ENCODE measurements at places on chromosomes 11 and 22.

GRCh38 chr11:17275400-17276235 lies 921 bp upstream of the NUCB2 start:
- DNase-seq = peak; percentile 13

DNA sequence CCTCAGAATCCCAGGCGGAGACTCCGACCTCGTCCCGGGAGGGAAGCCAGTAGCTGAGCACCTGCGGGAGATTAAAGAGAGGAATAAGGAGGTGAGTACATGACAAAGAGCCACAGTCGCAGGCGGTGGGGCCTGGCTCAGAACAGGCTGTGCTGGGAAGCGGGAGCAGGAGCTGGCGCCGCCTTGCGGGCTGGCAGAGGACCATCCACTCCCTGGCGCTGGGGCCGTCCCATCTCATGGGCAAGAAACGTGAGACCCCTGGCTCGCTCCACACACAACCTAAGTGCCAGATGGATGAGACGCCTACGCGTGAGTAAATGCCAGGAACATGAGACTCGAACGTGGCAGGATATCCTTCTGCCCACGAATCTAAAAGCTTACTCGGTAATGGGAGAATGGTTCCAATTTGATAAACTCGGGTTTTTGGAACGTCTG lies 6.3 kb downstream of the CEND1 start:
- DNase-seq = no peak

- DNase-seq = no peak
These were observed 8.8 kb upstream of the PLA2G3 start for GRCh38 chr22:31148953-31149627.

GRCh38 chr11:78822931-78823423 lies 248.3 kb upstream of the NARS2 start:
- no peak for DNase-seq

- no peak for DNase-seq
These were observed 8.5 kb downstream of the RNH1 start for GRCh38 chr11:498297-499181.

DNA sequence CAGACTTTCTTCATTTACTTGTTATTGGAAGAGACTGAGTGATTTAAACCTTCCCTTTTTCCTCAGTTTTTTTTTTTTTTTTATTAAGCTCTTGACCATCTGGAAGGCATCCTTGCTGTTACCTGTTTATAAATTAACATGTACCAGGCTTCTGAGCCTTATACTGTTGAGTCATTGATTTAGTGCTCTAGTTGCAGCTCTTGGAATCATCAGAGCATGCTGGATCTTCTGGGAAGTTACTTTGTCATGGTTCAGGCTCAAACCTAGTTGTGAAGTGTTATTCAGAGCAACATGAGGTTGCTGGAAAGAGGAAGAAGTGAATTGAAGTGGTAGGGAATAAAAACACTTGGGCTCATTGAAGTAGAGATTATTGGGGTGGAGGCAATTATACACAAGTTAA lies 6.3 kb downstream of the ZDHHC5 start:
- no peak for DNase-seq

- no peak for DNase-seq
These were observed 29.5 kb downstream of the DKK3 start for GRCh38 chr11:11978792-11979487.

DNA sequence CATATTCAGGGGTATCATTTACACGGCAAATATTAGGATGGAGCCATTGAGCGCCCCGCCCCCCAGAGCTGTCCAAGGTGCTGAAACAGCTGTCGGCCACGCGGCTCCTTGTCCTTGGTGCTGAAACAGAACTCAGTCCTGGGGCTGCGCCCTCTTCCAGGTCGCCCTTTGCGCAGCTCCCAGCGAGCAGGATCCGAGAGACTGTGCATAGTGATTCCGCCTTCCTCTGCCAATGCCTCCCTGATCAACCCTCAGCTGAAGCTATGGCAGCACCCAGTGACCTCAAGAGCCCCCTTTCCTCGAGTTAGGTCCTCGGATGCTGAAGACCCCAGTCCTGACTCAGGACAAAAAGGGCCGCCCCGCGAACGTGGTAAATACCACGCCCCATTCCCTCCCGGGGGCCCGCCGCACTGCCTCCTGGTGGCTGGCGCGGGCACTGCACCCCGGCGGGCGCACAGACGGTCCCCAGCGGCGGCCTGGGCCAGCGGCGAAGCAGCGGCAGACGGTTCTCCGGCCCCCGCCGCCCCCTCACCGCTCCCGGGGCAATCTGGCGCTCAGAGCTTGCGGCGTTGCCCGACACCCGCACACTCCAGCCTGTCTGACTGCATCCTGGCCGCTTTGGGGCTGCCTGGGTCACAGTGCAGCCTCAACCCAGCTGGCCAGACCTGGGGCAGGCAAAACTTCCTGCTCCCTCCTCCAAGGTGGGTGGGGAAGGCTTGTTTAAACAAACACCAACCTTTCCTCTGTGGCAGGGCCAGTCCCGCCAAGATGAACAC lies 13.4 kb downstream of the SYT7 start:
- peak; percentile 88 for DNase-seq

- no peak for DNase-seq
These were observed 15.1 kb downstream of the POU2AF1 start for GRCh38 chr11:111363985-111364384.

DNA sequence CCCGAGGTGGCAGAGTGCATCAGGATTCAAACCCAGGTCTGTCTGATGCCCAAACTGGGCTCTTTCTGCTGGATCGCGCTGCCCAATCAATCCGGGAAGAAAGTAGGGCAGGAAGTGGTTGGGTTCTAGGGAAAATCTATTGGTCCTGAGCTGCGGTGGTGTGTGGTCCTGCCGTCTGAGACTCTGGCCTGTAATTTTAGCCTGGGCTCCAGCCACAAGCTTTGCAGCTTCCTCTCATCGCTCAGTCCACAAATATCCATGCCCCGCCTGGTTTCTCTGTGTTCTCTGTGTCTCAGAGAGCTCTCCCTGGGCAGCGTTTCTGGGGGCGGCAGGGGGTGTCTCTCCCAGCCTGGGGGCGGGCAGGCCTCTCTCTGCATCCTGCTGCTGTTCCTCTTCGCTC lies 18.7 kb downstream of the CACNG2 start:
- DNase-seq = no peak

- no peak for DNase-seq
These were observed 92.3 kb upstream of the CD44 start for GRCh38 chr11:35046681-35047080.

DNA sequence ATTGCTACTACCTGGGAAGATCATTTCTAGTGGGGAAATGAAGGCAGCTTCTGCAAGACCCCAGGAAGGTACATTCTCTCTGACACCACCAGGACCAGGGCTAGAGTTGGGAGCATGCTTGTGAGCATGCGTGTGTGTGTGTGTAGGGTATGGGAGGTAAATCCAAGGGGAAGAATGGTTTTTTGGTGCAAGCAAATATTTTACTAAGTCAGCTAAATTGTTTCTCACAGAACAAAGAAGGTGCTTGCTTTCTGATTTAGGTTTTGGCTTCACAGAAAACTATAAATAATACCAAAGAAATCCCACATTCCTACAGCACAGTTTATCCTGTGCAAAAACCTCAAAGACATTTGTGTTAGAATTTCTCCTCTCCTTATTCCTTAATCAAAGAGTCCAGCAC lies 344.0 kb upstream of the CCDC90B start:
- no peak for DNase-seq

DNA sequence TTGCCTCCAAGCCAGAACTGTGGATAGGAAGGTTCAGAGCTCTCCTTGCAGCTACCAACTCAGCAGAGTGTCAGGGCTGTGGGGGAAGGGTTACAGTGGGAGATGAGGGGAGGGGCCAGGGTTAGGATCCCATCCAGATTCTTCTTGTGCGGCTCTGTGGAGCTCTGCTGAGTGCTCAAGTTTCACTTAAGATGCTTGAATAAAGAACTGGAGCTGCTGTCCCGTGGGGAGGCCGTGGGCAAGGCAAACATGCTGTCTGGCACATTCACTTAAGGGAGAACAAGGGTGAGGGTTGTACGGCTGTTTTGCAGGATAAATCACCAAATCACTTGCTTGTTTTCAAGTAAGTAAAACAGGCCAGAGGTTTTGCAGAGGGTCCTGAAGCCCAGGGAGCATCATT lies 197.1 kb downstream of the FAM76B start:
- no peak for DNase-seq

- no peak for DNase-seq
These were observed 35.7 kb upstream of the ELF5 start for GRCh38 chr11:34549271-34549670.

DNA sequence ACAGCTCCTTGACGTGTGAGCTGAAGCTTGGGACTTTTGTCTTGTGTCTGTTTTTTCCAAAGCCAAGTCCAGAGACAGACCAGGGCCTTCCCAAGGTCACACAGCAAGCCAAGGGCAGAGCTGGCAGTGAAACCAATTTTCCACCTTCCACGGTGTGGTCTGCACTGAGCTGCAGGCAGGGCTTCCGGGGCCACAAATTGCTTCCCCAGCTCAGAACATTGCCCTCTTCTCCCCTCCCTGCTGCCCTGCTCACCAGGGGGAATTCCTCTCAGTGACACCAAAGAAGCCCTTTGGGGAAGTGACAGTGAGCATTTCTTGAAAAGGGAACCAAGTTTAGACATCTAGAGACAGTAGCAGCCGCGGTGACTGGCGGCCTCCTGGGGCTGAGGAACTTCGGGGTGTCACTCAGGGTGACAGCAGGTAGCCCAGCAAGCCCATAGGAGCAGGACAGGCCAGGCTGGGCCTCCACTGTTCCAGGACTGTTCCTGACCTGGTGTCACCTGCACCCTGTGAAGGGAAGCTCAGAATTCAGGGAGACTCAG lies 9.2 kb downstream of the FXYD2 start:
- DNase-seq = peak; percentile 88

GRCh38 chr22:45130891-45131290 lies 32.8 kb upstream of the NUP50 start:
- DNase-seq = no peak

DNA sequence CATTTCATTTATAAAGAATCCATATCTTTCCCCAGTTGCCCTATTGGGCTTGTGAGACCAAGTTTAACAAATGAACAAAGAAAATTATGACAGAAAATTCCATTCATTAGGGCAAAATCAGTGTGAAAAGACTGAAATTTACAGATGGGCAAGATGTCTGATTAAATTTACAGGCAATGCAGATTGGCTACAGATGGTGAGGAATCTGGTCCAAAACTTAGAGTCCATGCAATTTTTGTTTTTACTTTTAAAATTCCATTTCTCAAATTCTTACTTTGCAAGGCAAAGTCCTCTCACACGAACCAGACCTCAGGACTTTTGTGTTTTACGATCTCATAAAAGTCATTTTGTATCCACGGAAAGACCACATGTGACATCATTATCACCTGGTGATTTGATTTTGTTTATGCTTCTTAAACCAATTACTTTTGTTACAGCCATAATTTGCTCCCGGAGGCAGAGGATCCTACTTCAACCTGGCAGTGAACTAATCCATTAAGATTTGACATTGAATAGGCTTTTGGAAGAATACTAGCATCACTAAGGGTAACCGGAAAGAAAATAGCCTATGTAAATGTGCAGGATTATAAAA lies 843.7 kb upstream of the CHORDC1 start:
- no peak for DNase-seq

DNA sequence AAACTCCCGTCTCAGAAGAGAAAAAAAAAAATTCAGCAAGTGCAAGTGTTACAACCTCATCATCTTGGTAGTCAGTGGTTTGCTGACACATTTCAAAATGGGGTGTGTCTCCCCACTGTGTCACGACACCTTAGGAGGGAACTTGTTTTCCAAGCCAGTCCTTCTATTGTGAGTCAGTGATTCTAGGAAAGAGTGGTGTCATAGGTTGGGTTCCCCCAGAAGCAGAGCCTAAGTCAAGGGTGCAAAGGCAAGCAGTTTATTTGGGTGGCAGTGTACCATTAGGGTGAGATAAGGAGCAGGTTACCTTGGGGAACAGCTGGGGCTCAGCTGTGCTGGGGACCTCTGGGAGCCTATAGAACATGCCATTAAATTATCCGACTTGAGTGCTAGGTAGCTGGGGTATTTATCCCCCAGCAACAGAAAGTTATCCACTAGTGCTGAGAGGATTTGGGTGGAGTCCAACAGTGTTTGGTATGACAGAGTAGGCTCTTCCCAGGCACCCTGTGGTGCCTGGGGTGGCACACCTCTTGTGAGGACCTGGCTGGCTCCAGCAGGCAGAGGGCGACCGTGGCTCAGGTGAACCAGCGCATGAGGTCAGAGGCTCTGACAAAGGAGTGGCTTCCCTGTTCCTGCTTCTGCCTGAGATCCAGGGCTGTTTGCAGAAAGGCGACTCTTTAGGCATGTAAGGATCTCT lies 41.7 kb downstream of the KIAA1671 start:
- DNase-seq = no peak

- DNase-seq = no peak
These were observed 92.2 kb upstream of the ALKBH3 start for GRCh38 chr11:43788421-43788820.

GRCh38 chr11:109704432-109704831 lies 282.4 kb downstream of the C11orf87 start:
- DNase-seq = no peak

GRCh38 chr11:47550288-47551047 lies 2.5 kb downstream of the CELF1 start:
- DNase-seq = no peak

GRCh38 chr22:42368379-42369249 lies 63.6 kb downstream of the NFAM1 start:
- no peak for DNase-seq

GRCh38 chr22:46108564-46109473 lies 41.5 kb upstream of the PPARA start:
- no peak for DNase-seq

DNA sequence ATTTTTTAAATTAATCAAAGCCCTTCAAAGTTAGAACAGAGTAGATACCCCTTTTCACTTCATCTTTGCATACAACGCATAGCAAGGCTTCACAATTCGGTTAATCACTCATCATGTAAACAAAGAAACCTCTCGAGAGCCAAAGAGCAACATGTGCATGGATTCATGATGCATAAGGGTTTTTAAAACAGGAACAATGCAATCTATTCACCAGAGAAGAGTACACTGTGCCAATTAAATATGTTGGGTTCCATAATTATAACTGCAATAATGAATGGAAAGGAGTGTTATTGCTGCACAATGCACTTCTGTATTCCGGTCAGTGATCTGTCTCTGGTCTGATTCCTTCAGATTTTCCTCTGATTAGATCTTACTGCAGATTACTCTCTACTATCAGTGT lies 45.3 kb downstream of the CADM1 start:
- DNase-seq = no peak

DNA sequence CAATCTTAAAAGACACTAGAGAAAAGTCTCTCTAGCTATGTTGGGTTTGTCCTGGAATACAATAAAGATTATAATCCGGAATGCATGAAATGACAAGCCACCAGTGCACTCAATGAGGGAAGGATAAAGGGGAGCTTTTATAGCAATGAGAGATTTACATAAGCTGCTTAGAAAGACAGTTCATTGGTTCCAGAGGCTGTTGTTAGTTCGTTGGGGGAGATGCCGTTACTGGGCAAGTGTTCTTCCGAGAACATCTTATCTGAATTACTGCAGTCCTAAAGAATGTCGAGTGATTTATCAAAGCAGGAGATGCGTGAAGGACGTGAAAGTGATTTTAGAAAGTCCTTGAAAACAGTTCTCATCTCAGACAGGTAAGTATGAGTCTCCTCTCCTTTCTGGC lies 33.6 kb downstream of the SYN3 start:
- no peak for DNase-seq

DNA sequence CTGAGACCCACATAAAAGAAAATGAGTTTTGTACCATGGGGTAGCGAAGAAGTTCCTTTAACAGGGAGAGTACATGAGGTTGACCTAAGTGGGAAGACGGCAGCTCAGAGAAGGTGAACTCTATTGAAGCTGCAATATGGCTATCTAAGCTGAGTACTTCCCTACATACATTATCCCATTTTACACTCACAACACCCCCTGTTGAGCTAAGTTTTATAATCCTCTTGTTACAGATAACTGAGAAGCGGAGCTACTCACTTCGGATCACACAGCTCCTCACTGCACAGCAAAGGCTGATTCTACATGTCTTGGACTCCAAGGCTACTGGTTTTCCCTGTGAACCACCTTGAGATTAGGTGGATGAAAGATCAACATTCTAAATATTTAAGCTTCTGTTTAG lies 8.2 kb upstream of the PIWIL4 start:
- DNase-seq = no peak

Data from KG1 (cell line).